Fibroblast of skin of left biceps (primary cell): ENCODE measurements at places on chromosomes 1 and 21.

DNA sequence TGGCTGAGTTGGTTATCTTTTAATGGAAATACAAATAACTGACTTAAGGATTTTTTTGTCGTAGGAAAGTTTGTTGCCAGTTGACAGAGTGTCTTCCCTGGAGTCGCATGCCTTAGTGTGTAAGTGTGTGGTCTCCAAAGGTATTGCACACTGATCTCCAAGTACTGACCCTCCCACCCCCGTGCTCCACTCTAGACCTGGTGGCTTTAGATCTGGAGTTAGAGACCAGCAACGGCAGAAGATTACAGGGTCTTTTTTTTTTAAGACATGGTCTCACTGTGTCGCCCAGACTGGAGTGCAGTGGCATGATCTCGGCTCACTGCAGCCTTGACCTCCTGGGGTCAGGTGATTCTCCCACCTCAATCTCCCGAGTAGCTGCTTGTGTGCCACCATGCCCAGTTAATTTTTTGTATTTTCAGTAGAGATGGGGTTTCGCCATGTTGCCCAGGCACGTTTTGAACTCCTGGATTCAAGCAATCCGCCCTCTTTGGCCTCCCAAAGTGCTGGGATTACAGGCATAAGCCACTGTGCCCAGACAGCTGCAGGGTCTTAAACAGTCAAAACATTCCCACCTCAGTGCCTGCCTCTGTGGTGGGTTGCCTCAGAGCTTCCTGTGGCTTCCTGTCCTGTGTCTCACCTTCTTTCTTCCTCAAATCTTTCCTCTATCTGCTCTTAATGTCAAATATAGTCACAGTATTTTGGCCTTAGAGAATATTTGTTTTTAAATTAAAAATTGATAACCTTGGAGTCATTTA, 6.9 kb downstream of the TRAPPC10 start:
- no peak for DNase-seq

- no peak for DNase-seq
These were observed 317.8 kb downstream of the GPATCH2 start for GRCh38 chr1:217313096-217313495.

- DNase-seq: peak; percentile 72
These were observed 187.0 kb downstream of the TPR start for GRCh38 chr1:186188004-186188539.

GRCh38 chr1:2623571-2624337, 9.1 kb downstream of the MMEL1 start:
- no peak for DNase-seq

GRCh38 chr1:55827350-55827749, 612.2 kb upstream of the USP24 start:
- peak; percentile 92 for DNase-seq
